ENCODE measurements at places on chromosomes 4 and X.

- DNase-seq, result no peak
Measured at GRCh38 chr4:4837316-4837715, 22.1 kb upstream of the MSX1 start.

GRCh38 chr4:1074077-1074476 is 39.3 kb downstream of the RNF212 start:
- DNase-seq, result no peak

GRCh38 chrX:139647597-139647996 is 60.4 kb downstream of the MCF2 start:
- no peak for DNase-seq

GRCh38 chr4:101993002-101993841 is 202.7 kb downstream of the BANK1 start:
- no peak for DNase-seq

DNA sequence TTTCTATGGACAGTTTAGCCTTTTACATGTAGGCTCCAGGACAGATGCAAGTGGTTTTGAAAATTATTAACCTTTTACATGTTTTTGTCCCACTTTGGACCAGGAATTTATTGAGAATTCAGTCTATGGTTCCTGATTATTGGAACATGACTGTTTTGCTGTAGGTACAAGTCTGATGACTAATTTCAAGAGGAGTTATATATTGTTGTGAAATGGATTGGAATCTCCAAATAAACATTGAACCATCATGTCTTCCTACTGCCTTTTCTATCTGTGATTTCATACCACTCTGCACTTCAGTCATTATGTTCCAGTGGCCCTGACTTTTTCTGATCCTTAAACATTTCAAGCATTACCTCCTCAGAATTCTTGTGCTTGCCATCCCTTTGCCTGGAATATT is 35.9 kb downstream of the TBC1D19 start:
- no peak for DNase-seq

- no peak for DNase-seq
Measured at GRCh38 chrX:154409222-154409871, at the start of gene DNASE1L1. TSS of gene DNASE1L1 (minus strand) at chrX:154409254. CDS start at chrX:154405568, 3,686 bp downstream.

DNA sequence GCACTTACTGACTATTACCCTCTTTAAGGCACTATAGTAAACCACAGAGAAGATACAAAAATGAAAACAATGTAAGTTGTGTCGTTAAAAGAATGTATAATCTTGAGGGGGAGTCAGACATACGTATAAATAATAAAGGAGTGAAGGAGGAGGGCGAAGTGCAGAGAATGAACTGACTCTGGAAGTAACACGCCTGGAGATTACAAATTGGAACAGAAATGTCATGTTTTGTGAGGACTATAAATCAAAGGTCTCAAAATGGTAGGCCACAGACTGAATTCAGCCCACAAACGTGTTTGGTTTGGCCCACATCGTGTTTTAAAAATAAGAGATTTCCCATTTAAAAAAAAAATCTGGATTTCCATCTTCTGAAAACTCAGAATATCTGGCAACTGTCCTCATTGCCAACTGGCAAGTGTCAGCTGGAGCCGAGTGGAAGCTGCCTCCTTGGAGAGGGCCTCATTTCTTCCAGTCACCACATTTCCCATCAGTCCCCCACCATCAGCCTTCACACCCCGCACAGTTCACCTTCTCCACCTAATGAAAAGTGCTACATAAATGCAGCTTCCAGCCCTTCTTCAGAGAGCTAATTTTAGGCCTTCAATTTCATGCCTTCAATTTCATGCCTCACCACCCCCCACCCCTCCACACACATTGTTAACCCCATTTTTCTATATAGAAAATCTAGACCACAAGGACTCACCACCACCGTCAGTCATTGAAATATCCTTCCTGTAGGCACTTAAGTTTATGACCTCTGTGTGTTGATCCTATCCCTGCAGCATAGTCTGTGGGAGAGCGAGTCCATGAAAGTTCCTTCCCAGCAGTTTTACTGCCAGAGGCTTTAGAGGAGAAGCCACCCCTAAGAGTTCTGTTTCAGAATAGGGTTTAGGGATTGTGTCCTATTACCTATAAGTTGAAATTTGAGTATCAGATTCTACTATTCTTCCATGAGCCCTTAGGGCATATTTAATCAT is 32.0 kb upstream of the COL25A1 start:
- no peak for DNase-seq

DNA sequence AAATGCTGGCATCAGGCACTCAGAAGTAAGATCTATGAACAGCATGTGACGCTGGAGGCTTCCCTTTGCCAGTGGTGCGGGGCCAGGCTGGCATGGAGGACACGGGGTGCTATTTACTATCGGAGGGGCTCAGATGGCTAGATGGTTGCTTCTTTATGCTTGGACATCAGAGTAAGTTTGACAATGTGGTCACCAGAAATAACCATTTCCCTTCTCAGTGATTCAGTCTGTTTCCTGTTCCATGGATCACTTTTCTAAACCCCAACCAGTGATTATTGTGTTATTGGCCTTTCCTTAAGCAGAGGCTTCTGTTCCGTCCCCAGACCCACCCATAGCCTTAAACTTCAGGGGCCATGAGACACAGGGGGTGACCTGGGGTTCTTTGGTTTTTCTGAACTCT is 55.4 kb upstream of the DHX15 start:
- no peak for DNase-seq

DNA sequence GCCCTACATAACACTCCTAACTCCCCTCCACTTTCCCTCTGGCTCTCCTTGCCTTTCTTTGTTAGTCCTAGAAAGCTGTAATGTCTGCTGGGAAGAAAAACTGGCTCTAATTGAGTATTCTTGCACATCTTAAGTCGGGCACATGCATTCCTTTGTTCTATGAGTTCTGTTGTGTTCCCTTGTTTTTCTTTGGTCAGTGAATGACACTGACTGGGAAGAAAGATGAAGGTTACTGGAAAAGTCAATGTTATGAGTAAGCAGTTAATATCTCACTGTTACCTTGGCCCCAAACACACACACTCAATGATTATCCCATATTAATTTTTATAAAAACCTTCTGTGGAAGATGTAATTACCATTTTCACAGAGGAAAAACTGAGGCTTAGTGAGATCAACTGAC is 215.9 kb downstream of the SOWAHB start:
- DNase-seq, result no peak

DNA sequence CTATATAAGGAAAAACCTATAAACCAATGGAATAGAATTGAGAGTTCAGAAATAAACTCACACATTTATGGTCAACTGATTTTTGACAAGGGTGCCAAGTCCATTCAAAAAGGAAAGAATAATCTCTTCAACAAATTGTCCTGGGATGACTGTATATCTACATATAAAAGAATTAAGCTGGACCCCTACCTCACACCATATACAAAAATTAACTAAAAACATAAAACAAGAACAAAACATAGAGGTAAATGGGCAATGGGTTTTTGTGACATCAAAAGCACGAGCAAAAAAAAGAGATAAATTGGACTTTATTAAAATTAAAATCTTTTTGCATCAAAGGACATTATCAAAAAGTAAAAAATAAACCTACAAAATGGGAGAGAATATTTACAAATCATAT is 15.5 kb upstream of the EXOC1 start:
- no peak for DNase-seq

- DNase-seq, result no peak
Measured at GRCh38 chrX:106249706-106250379, 81.7 kb downstream of the PWWP3B start.

DNA sequence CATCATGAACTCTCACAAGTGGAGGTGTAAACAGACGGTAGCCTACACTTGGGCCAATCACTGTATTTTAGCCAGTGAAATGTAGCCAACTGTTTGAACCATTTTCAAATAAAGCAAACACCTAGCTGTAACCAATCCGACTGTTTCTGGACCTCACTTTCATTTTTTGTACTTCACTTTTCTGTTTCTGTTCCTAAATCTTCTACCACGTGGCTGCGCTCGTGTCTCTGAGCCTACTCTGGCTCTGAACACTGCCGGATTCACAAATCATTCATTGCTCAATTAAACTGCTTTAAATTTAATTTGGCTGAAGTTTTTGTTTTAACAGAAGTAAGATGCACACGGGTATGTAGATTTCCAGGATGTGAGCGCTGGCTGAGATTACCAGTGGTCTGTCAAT is 319.1 kb downstream of the RAPGEF2 start:
- DNase-seq, result no peak

GRCh38 chr4:42627885-42628646 is 28.8 kb downstream of the ATP8A1 start:
- DNase-seq, result peak; percentile 30

GRCh38 chrX:12951595-12951975 is 23.3 kb upstream of the TMSB4X start:
- DNase-seq, result no peak

GRCh38 chr4:24103434-24104157 is 213.7 kb upstream of the PPARGC1A start:
- no peak for DNase-seq

DNA sequence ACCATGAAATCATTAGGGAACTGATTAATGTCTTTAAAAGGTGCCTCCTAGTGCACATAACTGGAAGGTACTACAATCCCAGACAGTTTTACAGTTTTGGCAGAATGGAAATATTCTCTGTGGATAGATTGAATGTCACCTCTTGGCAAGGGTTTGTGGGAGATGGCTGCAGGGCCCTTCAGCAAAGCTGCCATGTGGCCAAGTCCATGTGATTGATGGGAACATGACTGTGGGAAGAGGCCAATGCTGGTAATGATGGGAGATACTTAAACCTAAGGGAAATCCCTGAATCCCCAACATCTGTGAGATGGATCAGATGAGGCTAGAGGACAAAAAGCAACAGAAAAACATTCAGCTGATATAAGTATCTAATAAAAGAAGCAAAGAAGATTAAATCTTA is 493.7 kb downstream of the MAGEE1 start:
- DNase-seq, result no peak

GRCh38 chrX:84735025-84735424 is 232.8 kb upstream of the HDX start:
- DNase-seq, result no peak

- no peak for DNase-seq
Measured at GRCh38 chr4:61614231-61614630, 414.1 kb downstream of the ADGRL3 start.

GRCh38 chr4:88010966-88011365 is 3.5 kb downstream of the PKD2 start:
- DNase-seq, result no peak

GRCh38 chr4:154186035-154186434 is 305.6 kb downstream of the DCHS2 start:
- DNase-seq, result no peak

DNA sequence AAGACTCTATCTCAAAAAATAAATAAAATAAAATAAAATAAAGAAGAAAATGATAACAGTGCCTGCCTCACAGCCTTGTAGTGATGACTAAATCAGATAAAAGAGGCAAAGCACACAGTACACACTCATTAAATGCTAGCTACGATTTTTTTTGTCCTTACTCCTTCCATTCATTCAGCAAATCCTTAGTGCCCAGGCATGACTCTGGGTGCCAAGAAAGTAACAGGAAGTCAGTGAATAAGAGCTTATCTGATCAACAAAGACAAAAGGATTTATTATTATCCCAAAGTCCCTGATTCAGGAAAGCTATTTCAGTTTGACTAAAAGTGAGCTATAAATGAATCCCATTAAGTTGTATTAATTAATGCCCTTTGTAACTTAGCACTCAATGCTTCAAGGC is 92.7 kb downstream of the SH3KBP1 start:
- DNase-seq, result no peak

GRCh38 chrX:6120329-6120728 is 108.3 kb downstream of the NLGN4X start:
- DNase-seq, result no peak
